Type B pancreatic cell (in vitro differentiated cells): ENCODE measurements at places on chromosomes 1 and 21. TPM values are rescaled to one million over a fixed set of nuclear protein-coding genes. Genes with fewer than 3 reads are reported as not detected.
A peak's percentile ranks its signal among the peaks of the same experiment; 100 is the strongest.

DNA sequence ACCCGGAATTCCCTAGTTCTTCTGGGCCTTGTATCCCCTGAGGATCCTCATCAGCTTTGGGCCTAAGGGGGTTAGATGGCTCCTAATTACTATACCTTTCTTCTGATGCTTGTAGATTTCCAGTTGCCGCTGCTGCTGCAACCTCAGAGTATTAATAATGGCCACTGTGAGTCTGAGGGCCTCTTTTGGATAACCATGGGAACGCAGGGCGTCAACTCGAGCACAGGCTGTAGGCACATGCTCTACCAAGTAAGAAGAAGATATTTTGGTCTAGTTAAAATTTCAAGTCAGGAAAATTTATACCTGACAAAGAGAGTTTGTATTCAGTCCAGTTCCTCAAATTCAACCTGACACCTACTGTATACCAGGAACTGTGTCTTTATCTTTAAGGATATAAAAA is 28.2 kb downstream of the UROD start:
- no peak for DNase-seq

Gene FAM151A
- total RNA-seq = 0.39 and 5.8 TPM in 2 replicates

DNA sequence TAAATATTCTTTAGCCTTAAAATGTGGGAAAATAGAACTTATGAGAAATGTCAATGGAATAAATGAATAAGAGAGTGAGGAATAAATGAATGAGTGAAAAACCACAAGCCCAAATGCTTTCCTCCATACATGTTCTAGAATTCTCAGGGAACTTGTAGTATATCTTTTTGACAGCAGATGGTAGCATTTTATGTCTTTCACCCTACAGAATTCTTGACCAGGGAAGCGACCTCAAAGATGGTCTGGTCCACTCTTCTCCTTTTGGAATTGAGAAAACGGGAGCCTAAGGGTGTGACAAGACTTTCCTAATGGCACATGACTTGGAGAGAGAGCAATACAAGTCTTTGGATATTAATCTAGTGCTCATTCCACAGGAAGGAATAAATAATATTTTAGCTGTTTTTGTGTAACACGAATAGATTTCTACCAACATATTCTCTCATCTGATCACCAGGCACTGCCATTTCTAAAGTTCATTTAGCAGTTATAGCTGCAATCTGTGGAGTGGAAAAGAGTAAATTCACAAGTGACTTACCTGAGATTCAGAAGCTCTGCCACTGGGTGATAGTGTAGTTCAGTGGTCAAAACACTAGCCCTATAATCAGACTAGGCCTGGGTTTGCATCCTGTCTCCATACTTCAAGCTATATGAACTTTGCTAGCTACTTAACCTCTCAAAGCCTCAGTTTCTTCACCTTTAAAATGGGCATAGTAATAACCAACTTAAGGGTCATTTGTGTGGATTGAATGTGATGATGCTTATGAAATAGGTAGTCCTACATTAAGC is 15.0 kb upstream of the F5 start:
- DNase-seq = no peak

- no peak for DNase-seq
These were observed at the start of gene LMX1A for GRCh38 chr1:165355977-165356811. Gene LMX1A, minus strand, starts transcription at chr1:165356715. Its CDS starts 1,156 bp downstream, at chr1:165355559.

DNA sequence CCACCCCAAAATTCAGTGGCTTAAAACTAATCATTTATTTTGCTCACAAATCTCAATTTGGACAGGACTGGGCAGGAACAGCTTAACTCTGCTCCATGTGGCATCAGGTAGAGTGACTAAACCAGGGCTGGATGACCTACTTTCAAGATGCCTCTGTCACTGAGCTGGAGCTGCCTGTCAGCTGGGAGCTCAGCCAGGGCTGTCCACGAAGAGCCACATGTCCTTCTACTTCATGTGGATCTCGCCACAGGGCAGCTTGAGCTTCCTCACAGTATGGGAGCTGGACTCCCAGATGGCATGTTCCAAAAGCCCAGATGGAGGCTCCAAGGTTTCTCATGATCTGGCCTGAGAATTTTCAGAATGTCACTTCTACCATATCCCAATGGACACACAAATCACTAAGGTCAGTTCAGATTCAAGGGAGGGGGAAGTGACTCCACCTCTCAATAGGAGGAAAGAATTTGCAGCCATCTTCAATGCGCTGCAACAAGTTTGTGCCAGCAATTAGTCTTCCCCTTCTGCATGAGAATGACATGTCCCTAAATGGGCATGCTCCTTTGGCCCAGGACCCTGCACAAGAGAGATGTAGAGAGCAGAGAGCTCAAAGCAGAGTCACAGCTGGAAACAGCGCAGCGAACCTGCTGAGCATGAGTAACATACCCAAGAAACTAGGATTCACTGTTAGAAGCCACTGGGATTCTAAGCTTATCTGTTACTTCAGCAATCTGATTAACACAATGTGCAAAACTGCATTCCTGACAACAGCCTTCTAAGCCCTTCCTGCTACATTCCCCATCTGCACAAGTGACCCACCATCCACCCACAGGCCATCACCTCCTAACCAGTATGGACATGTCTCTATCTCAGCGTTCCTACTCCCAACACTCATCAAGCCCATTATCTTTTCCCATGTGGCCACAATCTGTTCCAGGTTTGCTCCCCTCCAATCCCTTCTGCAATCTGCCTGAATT is 17.0 kb downstream of the HLCS start:
- DNase-seq = no peak

Gene CYP4A11
- total RNA-seq = not detected in 2 replicates

Gene HRNR
- total RNA-seq = not detected in 2 replicates

DNA sequence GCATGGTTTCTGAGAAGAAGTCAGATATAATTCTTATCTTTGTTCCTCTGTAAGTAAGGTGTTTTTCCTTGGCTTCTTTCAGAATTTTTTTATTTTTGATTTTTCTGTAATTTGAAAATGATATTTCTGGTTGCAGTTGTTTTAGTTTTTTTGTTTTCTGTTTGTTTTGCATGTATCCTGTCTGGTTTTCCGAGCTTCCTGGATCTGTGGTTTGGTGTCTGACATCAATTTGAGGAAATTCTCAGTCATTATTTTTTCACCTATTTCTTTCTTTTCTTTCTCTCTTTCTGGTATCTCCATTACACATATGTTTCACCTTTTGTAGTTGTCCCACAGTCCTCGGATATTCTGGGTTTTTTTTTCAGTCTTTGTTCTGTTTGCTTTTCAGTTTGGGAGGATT is 97.1 kb upstream of the TLR5 start:
- no peak for DNase-seq

Gene ACTL8
- total RNA-seq = 0.22 TPM in 1 of 2 replicates, not detected in the other

- peak; percentile 79 for DNase-seq
These were observed 592 bp downstream of the ZNF692 start for GRCh38 chr1:248858096-248858890.

Gene DEPDC1
- 9.7 and 25.7 TPM in 2 replicates for total RNA-seq

GRCh38 chr1:156898161-156898566 is 4.6 kb downstream of the PEAR1 start:
- no peak for DNase-seq

GRCh38 chr1:33241866-33242265 is 14.4 kb upstream of the ZNF362 start:
- no peak for DNase-seq

DNA sequence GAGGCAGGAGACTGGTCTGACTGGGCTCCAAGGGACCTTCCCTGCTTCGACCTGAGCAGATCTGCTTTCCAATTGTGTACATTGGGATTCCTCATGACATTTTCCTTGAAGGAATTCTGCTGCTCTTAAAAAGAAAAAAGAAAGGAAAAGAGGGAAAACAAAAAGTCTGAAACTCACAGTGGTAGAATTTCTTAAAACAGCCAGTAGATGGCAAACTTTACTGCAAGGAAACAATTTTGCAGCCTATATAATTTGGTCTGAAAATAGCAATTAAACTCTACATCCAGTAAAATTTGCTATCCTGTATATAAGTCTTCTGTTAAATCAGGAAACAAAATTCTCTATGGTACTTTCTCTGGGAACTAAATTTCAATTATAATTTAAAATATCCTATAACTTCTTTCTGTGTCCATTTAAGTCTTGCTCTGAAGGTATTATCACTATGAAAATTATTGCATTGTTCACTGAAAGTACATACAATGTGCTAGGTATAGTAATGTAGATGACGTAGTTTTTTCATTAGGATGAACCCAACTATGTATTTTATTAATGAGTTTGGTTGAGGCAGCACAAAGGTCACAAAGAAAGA is 59.8 kb downstream of the CRB1 start:
- no peak for DNase-seq

Gene CRNN
- not detected in 2 replicates for total RNA-seq

DNA sequence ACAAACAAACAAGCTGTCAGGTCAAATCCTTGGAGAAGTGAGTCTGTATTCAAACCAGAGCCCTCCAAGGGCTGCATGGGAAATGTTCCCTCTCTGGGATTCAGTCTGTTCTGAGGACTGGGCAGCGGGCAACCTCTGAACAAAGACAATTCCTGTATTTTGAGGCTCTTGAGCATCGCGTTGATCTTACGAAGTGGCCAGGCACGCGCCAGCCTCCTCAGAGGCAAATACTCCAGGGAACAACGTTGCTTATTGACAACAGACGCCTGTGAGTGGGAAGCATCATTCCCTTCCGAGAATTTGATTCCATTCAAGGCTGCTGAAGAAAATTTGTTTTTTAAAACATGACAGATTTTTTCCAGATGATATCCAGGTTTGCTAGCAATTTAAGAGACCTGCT is 20.0 kb upstream of the TACSTD2 start:
- DNase-seq = no peak

DNA sequence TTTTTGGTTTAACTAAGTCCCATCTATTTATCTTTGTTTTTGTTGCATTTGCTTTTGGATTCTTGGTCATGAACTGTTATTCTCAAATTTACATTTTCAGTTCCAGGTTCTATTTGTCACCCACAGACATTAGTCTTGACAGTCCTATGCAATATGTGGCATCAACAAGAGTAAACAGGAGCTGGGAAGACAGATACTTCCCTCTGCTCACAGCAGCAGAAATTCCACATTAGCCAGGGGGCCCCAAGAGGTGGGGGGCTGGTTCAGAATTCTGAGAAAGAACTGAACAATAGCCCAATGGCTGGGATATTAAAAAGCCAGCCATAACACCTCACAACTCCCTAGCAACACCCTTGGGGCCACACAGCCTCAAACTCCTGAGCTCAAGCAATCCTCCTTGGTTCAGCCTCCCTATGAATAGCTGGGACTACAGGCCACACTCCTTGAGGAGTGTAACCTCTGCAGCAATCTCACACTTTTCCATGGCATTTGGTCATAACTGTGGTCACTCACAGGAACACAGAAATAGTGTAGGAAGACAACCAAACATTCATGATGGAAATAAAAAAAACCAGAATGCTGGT is 67.8 kb downstream of the ERG start:
- no peak for DNase-seq
